ENCODE measurements at places on chromosomes 4 and X.

- no peak for DNase-seq
Measured at GRCh38 chrX:74292808-74293123, 11.2 kb upstream of the ZCCHC13 start.

DNA sequence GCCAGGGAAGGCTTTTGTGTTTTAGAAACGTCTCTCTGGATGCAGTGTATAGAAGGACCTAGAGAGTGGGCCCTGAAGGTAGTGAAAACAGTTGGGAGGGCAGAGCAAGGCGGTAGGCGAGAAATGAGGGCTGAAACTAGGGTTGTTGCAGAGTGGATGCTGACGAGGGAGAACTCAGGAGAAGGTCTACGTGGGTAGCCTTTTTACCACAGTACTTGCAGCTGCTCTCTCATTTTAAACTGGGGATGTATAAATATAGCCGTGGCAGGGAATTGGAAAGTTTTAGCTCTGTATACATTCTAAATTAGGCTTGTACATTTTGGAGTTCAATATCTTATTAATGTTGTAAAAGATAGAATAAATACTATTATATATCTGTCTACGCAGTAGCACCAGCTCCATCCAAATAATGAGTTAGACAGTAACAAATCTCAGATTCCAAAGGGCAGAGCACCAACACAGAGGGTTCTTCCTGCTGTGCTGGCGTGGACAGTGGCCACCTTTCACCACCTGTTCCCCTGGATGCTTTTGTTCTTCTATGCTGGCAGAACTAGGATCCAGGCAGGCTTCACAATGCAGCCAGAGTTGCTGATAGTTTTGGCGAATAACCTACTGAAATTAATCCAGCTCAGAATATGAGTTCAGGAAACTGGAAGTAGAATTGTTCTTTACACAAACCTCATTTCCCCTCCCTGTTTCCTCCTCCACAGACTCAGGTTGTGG lies 31.7 kb downstream of the CCNG2 start:
- DNase-seq: no peak

DNA sequence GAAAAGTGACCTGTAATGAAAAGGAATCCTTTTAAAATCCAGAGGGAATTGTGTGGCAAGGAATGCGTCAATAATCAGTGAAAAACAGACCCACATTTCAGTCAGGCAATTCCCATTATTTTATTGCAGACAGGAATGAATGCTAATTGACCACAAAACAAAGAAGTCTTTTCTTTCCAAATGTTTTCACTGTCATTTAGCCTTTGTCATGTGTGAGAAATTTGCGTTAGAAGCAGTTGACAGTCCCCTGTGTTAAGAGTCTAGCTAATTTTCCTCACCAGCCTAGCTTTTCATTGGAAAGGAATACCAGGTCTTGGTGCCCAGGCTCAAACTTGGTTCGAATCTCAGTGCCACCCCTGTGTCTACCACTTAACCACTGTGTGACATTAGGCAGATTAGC lies 83.4 kb downstream of the KIT start:
- DNase-seq: no peak

GRCh38 chr4:189443341-189443740 lies 497.3 kb upstream of the FRG1 start:
- DNase-seq: no peak

- DNase-seq: peak; percentile 21
Measured at GRCh38 chr4:40325406-40326019, 9.6 kb upstream of the CHRNA9 start.

- DNase-seq: no peak
Measured at GRCh38 chr4:8585186-8585585, 5.0 kb downstream of the GPR78 start.

GRCh38 chr4:170497112-170497511 lies 407.4 kb upstream of the AADAT start:
- DNase-seq: no peak

DNA sequence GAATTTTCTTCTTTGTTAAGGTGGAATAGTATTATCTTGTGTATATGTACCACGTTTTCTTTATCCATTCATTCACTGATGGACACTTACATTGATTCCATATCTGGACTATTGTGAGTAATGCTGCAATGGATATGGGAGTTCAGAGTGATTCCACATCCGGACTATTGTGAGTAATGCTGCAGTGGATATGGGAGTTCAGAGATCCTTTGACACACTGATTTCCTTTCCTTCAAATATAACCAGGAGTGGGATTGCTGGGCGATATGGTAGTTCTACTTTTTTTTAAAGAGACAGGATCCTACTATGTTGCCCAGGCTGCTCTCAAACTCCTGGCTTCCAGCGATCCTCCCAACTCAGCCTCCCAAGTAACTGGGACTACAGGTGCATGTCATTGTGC lies 12.1 kb downstream of the TMEM156 start:
- no peak for DNase-seq

DNA sequence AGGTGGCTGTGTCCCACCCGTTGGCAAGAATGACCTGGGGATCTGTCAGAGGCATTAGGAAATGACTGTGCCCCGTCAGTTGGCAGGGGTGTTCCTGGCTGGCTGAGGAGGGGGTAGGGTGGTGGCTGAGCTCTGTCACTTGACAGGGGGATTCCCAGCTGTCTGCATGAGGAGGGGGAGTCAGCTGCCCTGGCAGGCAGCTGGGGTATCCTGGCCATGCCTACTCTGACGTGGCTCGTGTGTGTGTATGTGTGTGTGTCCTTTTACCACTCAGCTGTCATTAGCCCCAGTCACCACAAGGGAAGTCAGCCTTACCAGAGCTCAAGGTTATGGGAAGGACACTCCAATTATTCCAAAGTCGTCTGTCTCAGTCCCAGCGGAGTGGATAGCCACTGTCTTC lies 93.2 kb downstream of the EFNB1 start:
- no peak for DNase-seq

DNA sequence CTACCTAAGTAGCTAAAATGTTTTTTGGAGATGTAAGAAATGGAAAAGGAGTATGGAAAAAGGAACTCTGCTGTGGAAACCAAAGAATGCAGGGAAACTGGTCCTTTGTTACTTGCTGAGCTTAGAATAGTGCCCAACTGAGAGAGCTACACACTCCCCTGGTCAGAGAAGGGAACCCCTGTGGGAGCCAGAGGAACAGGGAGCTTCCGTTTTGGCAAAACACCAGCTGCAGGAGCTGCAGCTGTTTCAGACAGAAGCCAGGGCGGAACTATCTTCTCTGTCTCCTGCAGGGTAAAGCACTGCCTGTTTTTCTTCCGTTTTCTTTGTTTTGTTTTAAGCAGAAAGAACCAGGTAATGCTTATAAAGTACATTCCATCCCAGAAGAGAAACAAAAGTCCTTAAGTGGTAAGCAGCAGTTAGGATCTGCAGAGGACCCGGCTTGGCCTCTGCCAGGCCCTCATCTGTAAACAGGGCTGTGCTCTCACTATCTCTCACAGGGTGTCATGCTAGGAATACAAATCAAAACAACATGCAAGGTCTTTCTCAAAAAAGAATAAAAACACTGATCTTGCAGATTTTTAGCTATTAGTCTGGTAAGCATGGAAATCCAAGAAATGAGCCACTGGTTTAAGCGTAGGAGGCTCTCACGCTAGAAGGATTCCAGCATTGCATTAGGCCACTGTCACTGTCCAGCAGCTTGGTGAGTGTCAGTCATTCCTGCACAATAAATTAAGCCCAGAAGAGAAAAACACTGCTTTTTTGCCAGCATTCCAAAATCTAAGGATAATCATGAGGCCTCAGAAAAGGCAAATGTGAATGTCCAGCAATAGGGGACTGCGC lies 76.1 kb downstream of the CHST7 start:
- no peak for DNase-seq

GRCh38 chr4:121122661-121123060 lies 41.5 kb downstream of the TNIP3 start:
- DNase-seq: no peak

- no peak for DNase-seq
Measured at GRCh38 chr4:159498446-159499115, 395.7 kb downstream of the RAPGEF2 start.

DNA sequence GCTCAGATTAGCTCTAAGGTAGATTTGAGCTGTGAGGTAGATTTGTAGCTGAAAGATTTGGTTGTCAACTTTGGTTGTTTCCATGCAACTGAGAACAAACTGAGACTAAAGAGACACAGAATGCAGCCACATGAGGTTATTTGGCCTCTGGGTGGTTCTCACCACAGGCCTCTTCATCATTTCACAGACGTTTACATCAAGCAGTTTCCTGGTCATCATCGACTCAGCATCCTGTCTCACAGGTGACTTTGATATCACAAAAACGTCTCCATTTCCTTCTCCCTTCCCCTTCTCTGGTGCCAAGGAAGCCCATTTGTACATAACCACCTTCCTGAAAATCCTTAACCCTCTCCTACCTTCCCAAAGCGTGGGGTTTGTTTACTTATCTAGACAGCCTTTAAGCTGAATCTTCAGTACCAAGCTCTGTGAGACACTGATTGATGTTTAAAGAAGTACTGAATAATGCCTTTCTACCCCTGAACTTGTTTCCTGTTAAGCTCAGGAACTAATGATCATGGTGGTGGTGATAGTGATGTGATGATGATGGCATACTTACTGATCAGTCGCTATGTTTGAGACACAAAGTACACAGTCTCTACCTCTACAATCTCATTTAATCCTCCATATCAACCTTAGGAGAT lies 81.9 kb downstream of the FAM114A1 start:
- DNase-seq: no peak

DNA sequence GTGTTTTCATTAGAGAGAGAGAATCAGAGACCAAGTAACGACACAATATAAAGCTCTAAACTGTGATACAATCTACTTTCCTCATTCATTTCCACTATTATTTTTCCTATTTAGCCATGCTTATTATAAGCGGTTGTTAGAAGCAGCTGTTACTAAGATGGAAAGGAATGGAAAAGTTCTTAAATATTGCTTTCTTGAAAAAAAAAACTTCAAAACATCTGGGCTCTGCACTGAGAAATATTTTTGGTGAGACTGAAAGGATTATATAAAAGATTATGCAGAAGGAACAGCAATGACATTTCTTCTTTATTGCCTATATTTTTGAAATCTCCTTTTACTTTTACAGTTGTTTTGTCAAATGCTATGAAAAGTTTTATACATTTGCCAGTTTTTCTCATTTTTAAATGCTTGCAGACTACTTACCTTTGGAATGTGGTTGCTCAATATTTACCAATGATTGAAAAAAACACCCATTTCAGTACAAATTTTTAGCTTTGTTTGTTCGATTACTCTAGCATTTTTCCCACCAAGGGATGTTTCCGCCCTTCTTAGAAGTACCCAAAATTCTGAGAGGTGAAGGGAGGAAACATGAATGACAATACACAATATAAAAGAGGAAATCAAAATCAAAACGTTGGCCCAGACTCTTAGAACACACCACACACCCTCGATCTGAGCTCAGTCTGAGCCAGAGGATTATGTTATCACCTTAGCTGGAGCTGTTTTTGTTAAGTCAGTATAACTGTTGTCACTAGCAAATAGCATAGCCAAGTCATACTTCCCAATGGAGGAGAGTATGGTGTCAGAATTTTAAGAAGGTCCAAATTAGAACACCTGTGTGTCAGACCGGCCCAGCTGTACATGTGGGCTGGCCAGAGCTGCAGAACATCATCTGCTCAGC lies 18.4 kb downstream of the DKK2 start:
- no peak for DNase-seq

DNA sequence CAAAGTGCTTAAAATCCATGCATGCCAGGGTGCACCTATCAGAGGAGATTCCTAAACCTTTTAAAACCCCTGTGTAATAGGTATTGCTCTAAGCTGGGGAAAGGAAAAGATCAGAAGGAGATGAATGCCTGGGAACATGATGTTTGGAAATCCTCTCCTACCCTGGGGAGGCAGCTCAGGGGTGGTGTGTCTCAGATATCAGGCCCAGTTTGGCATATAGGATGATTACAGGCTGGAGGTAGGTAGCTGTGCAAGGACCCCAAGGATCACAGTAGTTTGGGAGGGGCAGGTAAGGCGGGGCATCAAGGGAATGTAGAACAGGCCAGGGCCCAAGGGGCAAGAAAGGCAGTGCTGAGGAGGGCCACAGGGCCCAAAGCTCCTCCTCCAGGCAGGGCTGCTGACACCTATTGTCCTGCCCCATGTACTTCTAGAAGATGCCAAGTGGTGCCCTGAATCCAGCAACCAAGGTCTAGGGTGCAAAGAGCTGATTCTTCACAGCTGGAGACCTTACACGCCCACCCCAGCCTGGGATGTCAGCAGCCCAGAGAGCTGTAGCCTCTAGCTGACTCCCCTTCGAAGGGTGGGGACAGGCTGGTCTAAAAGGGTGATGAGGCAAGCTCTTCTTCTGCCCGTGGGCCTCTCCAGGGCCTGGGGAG lies 17.6 kb downstream of the SASH3 start:
- DNase-seq: no peak

DNA sequence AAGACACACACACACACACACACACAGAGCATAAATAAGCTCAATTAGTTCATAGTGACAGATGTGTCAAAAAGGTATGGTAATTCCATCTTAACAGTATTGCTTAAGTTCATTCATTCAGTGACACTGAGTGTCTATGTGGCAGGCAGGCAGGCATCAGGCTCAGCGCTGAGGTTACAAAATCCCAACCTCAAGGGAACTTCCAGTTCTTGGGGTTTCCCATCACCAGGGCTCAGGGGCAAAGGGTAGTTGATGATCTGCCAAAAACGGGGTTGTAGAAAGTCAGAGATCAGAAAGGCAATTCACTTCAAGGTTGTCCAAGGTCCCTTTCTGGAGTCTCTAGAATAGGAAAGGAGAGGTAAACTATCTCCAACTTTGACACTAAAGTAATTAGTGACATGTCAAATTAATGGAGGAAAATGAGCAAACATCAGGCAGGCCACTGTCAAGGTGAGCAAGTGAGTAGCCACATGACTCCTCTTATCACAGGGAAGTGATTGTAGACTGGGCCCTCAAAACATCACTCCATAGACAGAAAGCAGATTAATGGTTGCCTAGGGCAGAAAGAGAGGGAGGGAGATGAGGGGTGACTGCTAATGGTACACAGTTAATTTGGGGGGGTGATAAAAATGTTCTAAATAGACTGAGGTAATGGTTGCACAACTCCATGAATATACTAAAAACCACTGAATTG lies 41.8 kb downstream of the GPC4 start:
- DNase-seq: no peak

GRCh38 chr4:52659001-52659721 lies at the start of gene USP46:
USP46 (minus strand) TSS chr4:52659301; CDS start chr4:52659150, 151 bp downstream.
- peak; percentile 25 for DNase-seq

- no peak for DNase-seq
Measured at GRCh38 chr4:179836179-179837075, 2394.2 kb upstream of the AGA start.

- DNase-seq: no peak
Measured at GRCh38 chr4:7906171-7906701, 33.4 kb downstream of the AFAP1 start.

Data from activated CD4-positive, CD25-positive, alpha-beta regulatory T cell (primary cell).